ENCODE measurements at places on chromosomes 3 and 15. TPM values are rescaled to one million over a fixed set of nuclear protein-coding genes. Genes with fewer than 3 reads are reported as not detected.
A peak's percentile ranks its signal among the peaks of the same experiment; 100 is the strongest.

GRCh38 chr3:78322780-78323179 lies 1282.9 kb downstream of the ROBO2 start:
- H3K4me3 ChIP-seq: no peak overlapping the region
- H3K27me3 ChIP-seq: no peaks in the 10 kb centered on the region
- DNase-seq: no peak
- no peaks in the 10 kb centered on the region for H3K4me1 ChIP-seq
- H3K36me3 ChIP-seq: no peaks in the 10 kb centered on the region

GRCh38 chr15:33963831-33964664 lies 4.2 kb upstream of the CHRM5 start:
- no peaks in the 10 kb centered on the region for H3K4me1 ChIP-seq
- no peak overlapping the region for H3K4me3 ChIP-seq
- DNase-seq: no peak

GRCh38 chr3:10337323-10338163 lies 16.6 kb upstream of the SEC13 start:
- H3K4me3 ChIP-seq: no peak overlapping the region
- H3K36me3 ChIP-seq: no peaks in the 10 kb centered on the region
- peaks cover 10% of the 10 kb centered on the region for H3K4me1 ChIP-seq
- peak; percentile 20 for DNase-seq

GRCh38 chr3:72655131-72655551 lies 193.1 kb downstream of the SHQ1 start:
- peaks cover 22% of the 10 kb centered on the region for H3K27me3 ChIP-seq
- no peaks in the 10 kb centered on the region for H3K36me3 ChIP-seq
- peaks cover 5% of the 10 kb centered on the region for H3K4me1 ChIP-seq
- DNase-seq: no peak
- no peak overlapping the region for H3K27ac ChIP-seq
- H3K4me3 ChIP-seq: no peak overlapping the region

- peaks cover 7% of the 10 kb centered on the region for H3K4me1 ChIP-seq
- DNase-seq: no peak
- no peak overlapping the region for H3K27ac ChIP-seq
These were observed 8.5 kb downstream of the XPC start for GRCh38 chr3:14169871-14170270.

DNA sequence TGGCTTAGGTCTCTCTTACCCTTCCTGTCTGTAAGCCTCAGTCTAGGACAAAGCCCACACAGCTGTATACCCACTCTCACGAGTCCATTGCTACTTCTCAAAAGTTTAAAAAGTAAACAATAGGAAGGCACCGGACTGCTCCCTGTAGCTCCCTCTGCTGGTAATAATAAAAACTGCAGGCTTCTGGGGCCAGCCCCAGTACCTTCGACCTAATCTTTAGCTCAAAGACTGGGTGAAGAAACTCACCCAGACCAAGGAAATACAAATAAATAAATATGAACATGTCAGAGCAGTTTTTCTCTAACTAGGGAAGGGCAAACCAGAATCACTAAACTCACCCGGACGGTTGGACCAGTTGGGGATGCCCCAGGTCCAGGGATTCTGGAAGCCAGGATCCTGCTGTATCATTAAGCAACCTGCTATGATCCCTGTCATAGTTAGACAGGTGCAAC lies 5.0 kb downstream of the FAM219B start:
- H3K27ac ChIP-seq: no peak overlapping the region
- H3K4me3 ChIP-seq: no peak overlapping the region
- peak; percentile 80 for DNase-seq

The SLC7A14 gene
- total RNA-seq: not detected

DNA sequence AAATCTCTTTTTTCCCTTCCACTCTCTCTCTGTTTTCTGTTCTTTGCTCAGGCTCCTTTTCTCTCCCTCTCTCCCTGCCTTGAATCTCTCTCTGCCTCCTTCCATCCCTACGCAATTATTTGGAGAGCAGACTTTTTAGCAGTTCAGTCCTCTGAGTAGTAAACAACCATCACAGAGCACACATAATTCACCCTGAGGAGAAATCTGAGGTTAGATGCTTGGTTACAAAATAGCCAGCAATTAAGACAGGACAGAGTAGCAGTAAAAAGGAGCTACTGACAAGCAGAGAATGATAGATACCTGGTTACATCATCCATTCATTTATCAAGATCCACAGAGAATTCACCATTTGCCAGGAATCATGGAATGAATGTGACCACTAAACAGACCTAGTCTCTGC lies 25.5 kb downstream of the SLC9A9 start:
- H3K27me3 ChIP-seq: no peaks in the 10 kb centered on the region
- H3K27ac ChIP-seq: no peak overlapping the region
- no peak for DNase-seq
- no peak overlapping the region for H3K4me3 ChIP-seq
- H3K36me3 ChIP-seq: no peaks in the 10 kb centered on the region

DNA sequence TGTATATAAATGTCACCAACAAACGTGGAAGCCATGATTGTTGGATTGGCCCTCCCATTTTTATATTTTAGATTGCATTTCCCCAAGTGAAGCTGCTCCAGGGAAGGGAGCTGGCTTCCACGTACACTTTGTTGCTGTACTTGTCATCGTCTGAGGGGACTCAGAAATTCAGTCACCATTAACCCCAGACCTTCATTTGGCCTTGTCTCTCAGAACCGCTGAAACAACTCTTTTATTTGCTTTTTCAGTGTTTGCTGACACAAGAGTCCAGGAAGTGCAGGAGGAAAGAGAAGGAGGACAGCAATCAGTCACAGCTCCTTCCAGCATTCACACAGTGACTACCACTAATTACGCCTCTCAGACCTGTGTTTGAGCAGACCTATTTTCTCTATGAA lies 276.5 kb downstream of the TBL1XR1 start:
- DNase-seq: no peak
- no peaks in the 10 kb centered on the region for H3K36me3 ChIP-seq

GRCh38 chr3:72629191-72629631 lies 219.0 kb downstream of the SHQ1 start:
- no peak overlapping the region for H3K4me3 ChIP-seq
- no peak overlapping the region for H3K27ac ChIP-seq
- peaks cover 16% of the 10 kb centered on the region for H3K4me1 ChIP-seq
- no peaks in the 10 kb centered on the region for H3K27me3 ChIP-seq

Measured in B cell (primary cell).